ENCODE measurements at places on chromosomes 3 and 15.

- no peak for DNase-seq
These were observed 79.4 kb downstream of the KLF15 start for GRCh38 chr3:126277629-126278378.

DNA sequence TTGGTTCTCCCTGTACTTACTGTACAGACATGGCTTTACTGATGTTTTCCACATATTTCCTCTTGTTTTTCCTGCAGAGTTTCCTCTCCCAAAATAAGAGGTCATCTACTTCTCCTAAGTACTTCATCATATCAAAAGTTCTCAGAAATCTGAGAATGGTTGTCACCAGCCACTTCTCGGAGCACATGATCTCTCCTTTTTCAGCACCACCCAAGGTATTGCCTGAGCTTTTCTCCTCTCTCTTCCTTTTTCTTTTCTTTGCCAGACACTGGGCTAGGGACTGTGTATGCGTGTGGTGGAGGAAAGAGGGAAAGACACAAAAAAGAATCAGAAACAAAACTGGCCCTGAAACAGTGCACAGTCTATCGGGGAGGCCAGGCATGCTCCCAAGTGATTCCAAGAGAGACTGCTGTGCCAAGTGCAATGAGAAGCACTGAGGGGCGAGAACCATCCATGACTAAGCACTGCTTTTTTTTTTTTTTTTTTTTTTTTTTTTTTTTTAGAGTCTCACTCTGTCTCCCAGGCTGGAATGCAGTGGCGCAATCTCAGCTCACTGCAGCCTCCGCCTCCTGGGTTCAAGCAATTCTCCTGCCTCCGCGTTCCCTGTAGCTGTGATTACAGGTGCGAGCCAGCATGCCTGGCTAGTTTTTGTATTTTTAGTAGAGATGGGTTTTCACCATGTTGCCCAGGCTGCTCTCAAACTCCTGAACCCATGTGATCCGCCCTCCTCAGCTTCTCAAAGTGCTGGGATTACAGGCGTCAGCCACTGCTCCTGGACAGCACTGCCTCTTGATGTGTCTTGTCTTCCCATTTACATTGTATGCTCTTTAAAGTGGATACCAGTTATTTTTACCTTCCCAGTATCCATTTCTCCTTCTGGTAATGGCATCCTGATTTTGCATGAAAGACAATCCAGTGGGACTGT is 194.0 kb upstream of the FEZF2 start:
- DNase-seq: no peak

DNA sequence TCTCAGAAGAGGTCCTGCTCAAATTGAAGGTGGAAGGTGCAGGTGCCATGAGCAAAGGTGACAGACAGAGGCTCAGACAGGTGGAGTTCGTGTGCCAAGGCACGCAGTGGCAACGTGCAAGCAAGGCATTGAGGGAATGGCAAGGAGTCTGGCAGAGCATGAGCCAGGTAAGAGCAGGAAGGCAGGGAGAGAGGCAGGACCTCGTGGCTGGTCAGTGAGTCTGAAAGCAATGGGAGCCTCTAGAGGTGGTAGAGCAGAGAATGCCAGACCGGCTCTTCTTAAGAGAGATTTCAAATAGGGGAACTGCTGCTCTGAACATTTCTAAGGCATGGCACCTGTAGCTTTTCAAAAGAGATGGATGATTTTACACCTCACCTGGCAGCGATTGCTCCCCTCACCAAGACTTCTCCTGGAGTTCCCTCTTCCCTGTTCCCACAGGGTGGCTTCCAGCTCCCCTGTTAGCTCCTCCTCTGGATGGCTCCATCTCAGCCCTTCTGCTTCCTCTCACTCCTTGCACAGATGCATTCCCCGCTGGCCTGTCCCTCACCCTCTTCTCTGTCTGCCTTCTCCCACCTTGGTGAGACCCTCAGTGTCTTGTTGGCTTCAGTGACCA is 2.7 kb downstream of the MYO5C start:
- no peak for DNase-seq

GRCh38 chr15:74525309-74525708 is 15.7 kb upstream of the ARID3B start:
- no peak for DNase-seq

- DNase-seq: no peak
These were observed 20.9 kb upstream of the USF3 start for GRCh38 chr3:113717308-113717707.

- no peak for DNase-seq
These were observed 80.3 kb downstream of the TMEM266 start for GRCh38 chr15:76140074-76140464.

GRCh38 chr3:172746475-172746874 is 4.1 kb upstream of the ECT2 start:
- DNase-seq: no peak

DNA sequence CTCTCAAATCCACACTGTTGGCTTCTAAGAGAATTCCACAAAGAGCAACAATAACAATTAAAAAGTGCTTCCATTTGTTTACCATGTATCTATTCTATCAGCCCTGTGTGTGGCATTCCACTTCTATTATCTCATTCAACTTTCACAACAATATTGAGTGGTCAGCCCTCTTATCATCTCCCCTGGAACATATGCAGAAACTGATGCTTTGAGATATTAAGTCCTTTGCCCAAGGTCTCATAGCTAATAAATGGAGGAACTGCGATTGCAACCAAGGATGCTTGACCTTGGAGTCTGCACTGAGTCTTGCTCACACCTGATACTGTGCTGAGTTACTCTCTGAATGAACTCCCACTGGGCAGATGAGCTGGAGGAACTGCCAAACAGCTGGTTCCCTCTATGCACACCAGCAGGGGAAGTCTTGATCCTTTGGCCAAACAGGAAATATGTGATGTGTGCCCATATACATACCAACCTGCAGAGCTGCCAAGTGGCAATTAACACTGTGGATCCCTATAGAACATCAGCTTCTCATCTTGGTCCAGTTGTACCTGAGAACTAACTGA is 144.7 kb upstream of the WNT5A start:
- DNase-seq: no peak

DNA sequence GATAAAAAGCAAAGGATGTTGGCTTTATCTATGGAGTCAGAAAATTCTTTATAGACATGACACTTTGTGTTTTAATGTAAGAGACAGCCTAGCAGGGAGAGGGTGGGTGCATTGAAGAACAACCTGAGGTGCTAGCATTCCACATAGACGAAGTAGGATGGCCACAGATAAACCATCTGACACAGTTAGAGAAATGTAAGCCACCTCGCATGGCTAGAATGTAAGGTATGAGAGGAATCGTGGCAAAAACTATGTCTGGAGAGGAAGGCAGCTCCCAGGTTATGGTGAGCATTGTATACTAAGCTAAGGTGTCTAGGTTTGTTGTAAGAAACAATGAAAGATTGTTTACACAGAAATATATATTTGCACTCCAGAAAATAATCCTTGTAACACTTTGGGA is 194.0 kb upstream of the SLITRK3 start:
- no peak for DNase-seq

DNA sequence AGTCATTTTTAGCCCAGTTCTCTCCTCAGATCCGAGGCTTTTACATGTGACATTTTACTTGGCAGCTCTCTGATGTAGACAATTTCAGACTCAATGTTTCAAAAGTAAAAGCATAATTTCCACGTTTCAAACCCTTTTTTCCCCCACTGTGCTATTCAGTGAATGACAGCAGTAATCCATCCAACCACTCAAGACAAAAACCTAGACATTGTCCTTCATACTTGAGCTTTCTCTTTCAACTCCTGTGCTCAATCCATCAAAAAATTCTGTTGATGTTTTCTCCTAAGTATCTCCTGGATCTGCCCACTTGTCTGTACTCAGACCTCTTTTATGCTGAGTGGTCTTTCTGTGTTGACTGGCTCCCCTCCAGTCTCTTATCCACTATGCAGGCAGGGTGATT is 214.7 kb downstream of the CHL1 start:
- no peak for DNase-seq
